ENCODE measurements at places on chromosomes 1 and 21.

- no peak for DNase-seq
These were observed 70.6 kb downstream of the GADD45A start for GRCh38 chr1:67755619-67756018.

GRCh38 chr21:44720170-44720569 is 8.8 kb upstream of the TSPEAR start:
- no peak for DNase-seq

- DNase-seq, result no peak
These were observed 179.5 kb upstream of the VAMP3 start for GRCh38 chr1:7591565-7591964.

GRCh38 chr1:221845650-221846371 is 103.9 kb upstream of the DUSP10 start:
- DNase-seq, result no peak

DNA sequence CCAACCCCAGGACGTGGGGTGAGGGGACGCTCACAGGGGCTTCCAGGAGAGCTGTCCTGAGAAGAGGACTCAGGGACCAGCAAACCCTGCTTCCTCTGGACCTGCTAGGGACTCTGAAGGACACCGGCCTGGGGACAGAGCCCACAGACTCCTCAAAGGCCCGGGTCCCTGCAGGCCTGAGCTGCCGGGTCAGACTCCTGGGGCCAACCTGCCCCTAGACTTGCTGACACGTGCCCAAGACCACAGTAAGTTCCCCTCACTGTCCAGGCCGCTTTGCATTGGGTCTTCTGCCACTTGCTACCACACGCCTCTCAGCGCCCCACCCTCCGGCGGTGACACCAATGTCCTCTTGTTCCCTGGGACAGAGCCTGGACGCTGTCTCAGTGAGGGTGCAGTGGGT is 106.6 kb upstream of the IFFO2 start:
- no peak for DNase-seq

DNA sequence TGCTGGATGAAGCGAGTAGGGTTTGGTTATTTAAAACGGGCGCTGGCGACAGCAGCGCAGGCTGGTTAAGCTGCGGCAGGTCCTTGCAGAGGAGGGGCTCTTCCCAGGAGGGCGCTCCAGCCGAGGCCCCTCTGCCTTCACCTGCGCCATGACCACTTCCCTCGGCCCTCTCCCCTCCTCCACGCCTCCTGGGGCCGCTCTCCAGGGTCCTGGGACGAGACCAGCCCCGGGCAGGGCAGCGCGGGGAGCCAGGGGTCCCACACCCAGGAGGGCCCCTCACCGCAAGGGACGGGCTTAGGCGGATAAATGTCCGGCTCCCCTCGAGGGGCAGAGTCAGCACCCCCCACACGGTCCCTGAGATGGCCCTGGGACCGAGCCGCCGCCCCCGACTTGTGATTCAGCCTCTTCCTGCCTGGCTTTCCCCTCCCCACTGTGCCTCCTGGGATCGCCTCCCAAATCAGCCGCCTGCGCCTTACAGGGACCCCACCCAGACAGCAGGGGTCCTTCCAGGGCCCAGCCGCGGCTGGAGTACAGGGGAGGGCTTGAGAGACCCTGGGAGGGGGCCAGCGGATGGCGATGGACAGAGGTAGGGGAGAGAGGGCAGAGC is 380.7 kb downstream of the MATN1 start:
- no peak for DNase-seq

GRCh38 chr1:248670003-248670402 is 14.7 kb upstream of the OR2T27 start:
- DNase-seq, result no peak

- DNase-seq, result no peak
These were observed 80.9 kb downstream of the ATP1A1 start for GRCh38 chr1:116453906-116454305.

GRCh38 chr1:12078938-12079861 is 16.1 kb downstream of the TNFRSF8 start:
- no peak for DNase-seq

GRCh38 chr1:27368869-27369582 is 2.3 kb upstream of the MAP3K6 start:
- DNase-seq, result no peak

Measured in cerebellar nuclear complex (tissue), 1 donor.